ENCODE measurements at places on chromosomes 1 and 21.

- no peak for DNase-seq
These were observed at the start of gene RGS1 for GRCh38 chr1:192575499-192576189. RGS1 (plus strand) TSS chr1:192575773; CDS start chr1:192575793, 20 bp downstream.

- no peak for DNase-seq
These were observed 22.3 kb downstream of the SLC9A1 start for GRCh38 chr1:27132624-27133023.

DNA sequence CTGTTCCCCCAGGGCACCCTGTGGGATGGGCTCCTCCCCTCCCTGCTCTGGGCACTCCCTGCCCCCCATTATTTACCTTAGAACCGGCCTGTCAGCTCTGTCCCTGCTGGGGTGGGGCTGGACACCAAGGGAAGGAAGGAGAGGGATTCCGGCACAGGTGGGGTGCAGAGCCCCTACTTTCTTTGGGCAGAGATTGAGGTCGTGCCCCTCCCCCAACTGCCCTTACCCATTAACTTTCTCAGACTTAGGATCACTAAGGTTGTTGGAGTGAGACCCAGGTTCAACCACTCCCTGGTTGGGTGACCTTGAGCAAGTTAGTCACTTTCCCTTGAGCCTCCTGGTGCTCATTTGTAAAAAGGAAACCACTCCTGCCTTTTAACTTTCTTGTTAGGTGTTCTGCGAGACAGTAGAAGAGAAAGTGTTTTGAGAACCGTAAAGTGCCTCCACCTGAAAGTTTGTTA lies 57.0 kb upstream of the SYNC start:
- DNase-seq, result no peak

DNA sequence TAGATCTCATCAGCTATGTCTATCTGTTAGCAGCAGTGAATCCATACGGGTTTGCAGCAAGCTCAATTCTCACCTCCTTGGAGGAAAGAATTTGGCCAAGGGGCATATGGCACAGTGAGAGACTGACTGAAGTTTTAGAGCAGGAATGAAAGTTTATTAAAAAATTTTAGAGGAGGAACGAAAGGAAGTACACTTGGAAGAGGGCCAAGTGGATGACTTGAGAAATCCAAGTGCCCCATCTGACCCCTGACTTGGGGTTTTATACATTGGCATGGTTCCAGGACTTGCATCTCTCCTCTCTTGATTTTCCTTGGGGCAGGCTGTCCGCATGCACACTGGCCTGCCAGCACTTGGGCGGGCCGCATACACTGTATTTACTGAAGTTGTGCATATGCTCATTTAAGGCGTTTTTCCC lies 9.2 kb upstream of the OSBPL9 start:
- no peak for DNase-seq

DNA sequence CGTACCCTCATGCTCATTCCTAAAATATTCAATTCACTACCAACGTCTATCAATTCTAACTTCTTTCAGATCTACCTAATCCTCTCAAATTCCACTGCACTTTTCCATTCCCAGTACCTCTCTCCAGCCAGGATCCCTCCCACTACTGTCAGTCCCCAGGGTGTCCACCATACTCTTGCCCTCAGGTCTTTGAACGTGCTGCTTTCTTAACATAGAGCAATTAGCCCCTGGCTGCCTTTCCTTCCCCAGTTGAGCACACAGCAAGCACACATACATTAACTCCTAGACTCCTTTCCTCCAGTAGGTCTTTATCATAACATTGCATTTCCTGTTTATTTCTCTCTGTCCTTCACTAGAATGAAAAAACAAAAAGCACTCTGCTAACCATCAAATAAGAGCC lies 126.7 kb downstream of the NTNG1 start:
- DNase-seq, result no peak

Measured in NCI-H748 treated with DMSO at 0.1 percent for 48 hours (cell line).